ENCODE measurements at places on chromosomes 1 and 21. TPM values are rescaled to one million over a fixed set of nuclear protein-coding genes. Genes with fewer than 3 reads are reported as not detected.

DNA sequence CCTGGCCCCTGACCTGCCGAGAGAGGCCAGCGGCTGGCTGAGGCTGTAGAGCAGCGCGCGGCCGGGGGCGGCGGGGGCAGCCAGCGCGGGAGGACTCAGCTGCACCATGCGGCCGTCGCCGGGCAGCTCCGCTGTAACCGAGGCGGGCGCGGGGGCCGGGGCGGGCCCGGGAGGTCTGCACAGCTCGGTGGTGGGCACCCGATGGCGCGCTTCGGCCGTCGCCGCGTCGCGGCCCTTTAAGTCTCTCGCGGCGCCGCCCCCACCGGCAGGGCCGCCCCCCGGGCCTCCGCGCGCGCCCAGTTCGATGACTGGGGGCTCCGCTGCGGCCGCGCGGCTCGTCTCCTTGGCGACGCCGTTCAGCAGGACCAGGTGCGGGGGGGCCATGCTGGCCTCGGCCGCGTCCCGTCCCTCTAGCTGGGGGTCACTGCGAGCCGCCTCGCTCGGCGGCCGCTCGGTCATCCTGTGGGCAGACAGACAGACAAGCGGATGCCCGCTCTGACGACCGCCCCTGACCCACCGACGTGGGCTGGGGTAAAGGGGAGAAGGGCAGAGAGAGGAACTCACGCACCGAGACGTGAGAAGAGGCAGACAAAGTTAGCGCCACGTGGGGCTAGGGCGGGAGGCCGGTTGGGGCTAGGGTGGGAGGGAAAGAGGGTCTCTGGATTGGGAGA, 6.5 kb downstream of the TAL1 start:
- no peak for DNase-seq

DNA sequence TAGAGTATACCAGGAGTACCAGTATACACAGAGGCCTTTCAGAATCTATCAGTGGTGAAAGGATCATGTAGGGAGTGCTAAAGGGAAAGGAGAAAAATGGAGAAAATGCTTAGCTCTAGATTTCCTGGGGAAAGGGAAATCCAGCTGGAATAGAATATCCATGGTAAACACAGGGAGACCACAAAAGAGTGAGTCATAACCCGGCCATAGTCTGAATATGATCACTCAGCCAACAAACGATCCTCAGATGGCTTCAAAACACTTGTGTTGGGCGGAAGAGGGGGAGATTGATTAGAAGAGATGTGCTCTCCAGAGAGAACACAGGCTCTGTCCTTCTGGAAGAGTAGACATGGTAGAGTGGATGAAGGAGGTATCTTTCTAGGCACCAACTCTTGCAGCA, 180.6 kb downstream of the PAPPA2 start:
- DNase-seq = no peak

DNA sequence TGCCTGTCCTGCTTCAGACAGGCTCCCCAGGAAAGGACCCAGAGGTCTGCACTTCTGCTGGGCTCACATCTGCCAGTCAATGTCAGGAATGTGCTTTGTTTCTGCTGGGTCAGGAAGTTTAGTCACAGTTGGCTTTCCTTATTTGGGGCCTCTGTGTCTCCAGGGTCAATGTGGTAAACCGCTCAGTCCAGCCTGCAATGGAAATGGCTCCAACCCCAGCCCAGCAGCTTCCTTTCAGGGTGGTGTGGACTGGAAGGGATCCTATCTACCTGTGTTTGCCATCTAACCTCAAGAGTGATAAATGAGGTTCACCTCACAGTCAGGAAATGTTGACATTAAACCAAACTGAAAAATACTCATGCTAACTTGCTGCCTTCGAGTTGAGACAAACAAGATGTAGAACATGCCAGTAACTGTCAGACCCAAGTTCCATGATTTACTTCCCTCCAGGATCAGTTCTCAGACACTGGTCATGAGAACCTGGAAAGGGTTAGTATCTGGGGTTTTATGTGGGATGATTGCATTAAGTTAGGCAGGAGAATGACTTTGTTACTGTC, 20.3 kb downstream of the ENO1 start:
- DNase-seq = no peak

GRCh38 chr1:89172468-89173143, 3.2 kb downstream of the GBP7 start:
- no peak for DNase-seq

DNA sequence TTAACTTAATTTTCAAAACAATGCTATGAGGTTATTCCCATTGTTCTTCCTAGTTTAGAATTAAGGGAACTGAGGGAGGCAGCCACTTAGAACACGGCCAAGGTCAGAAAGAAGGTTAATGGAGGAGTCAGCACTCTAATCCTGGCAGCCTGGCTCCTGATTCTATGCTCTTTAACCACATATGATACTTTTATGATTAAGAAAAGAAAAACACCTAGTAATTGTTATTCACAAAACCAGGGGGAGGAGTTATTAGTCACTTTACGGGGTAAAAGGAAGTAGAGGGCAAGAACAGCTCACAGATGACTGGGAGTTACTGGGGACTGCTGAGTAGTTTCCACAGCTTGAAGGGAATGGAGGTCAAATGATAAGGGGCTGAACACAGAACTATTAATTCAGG, 38.6 kb downstream of the GADD45A start:
- no peak for DNase-seq

- no peak for DNase-seq
These were observed 105.5 kb downstream of the RERE start for GRCh38 chr1:8711873-8712412.

DNA sequence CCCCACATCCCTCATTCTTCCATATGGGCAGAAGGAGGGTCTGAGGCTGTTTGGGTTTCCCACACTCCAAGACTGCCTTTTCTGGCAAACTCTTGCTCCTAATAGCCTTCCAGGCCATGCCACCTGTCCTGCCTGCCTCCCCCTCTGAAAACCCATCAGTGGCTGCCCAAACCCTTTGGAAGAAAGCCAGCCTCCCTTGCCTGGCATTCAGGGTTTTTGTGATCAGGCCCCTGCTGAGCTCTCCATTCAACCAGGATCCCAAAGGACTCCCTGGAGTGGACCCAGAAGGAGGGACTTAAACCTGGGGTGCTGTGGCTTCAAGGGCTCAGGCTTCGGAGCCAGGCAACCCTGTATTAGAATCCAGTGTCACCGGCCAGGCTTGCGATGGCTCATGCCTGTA, 4.2 kb upstream of the GUCA2A start:
- DNase-seq = no peak

GRCh38 chr1:59367301-59368007, 70.6 kb downstream of the FGGY start:
- DNase-seq = peak; percentile 70

Gene COL24A1
- 0.74 TPM for total RNA-seq

Gene GJB3
- not detected for total RNA-seq

Gene GBP2
- 8.8 TPM for total RNA-seq

GRCh38 chr1:233328142-233328921, 808 bp downstream of the MAP3K21 start:
- no peak for DNase-seq

GRCh38 chr1:227890451-227891222, 57.1 kb downstream of the WNT9A start:
- DNase-seq = no peak

Gene GSTM5
- total RNA-seq = 2.4 TPM

DNA sequence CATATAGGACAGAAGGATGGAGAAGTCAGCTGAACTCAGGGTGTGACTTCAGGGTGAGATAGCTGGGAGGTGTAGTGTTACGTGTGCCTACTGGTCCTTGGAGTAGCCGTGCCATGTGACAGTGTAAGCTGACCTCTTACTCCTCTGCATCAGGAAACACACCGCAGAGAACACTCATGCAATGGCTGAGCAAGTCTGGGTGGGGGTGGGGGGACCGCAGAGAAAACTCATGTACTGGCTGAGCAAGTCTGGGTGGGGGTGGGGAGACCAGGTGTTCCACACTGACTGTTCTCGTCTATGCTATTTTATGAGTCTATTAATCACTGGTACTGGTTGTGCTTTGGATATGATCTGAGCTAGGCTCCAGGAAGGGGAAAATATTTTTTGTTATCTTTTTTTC, 233.1 kb downstream of the PAPPA2 start:
- no peak for DNase-seq

Gene GJA9
- total RNA-seq = not detected

GRCh38 chr1:200654660-200655059, 15.0 kb downstream of the DDX59 start:
- DNase-seq = no peak

Gene NES
- total RNA-seq = 164 TPM

DNA sequence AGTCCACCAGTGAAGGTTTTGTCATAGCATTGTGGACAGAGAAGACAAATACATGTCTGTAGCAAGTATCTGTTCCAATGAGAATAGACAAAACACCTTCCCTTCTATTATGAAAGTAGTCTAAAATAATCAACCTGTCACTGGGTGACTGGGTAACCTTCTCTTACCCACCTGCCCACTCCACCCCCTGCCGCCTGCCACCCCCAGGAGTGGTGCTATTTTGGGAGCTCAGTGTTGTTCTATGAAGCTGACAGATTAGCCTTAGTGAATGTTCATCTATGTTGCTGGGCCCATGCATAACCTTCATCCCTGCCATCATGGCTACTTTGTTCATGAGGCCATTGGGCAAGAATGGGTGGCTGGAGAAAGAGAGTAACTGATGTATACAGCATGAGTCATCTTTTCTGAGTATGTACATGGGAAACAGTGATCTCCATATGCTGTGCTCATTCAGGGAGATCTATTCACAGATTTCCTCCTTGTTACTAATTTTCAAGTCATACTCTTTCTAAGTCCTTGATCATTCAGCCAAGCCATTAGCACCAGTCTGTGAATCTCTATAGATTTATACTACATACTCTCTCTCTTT, 24.8 kb downstream of the MARK1 start:
- DNase-seq = no peak

Gene CELA2A
- not detected for total RNA-seq

- DNase-seq = no peak
These were observed 4.7 kb downstream of the SNAPIN start for GRCh38 chr1:153663211-153663610.

Gene KCNA3
- 0.22 TPM for total RNA-seq

- no peak for DNase-seq
These were observed 8.7 kb downstream of the UBIAD1 start for GRCh38 chr1:11281518-11282331.

Gene CAPN8
- not detected for total RNA-seq

GRCh38 chr1:154398141-154398540, 7.0 kb upstream of the IL6R start:
- DNase-seq = no peak

Gene FAM43B
- total RNA-seq = 1.9 TPM

Gene DIO1
- not detected for total RNA-seq

- no peak for DNase-seq
These were observed 19.2 kb downstream of the COL18A1 start for GRCh38 chr21:45423968-45424853.

DNA sequence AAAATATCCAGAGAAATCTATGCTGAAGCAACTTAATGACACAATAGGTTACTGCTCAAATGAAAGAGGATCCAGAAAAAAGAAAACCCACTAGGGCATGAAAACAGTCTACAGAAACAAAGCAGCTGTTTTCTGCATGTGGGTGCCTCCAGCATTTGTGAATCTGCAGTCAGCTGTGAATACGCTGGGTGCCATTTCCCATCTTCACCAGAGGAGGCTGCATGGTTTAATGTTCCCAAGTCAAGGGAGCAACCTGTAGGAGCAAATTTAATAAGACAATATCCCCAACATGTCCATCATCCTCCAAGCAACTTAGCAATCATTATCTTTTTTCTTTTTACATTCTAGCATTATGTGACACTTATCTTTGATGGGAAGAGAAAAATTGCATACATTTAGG, 396.6 kb downstream of the BRINP2 start:
- DNase-seq = no peak

Measured in left ventricle myocardium inferior (tissue), 1 donor.